ENCODE measurements at places on chromosomes 7 and 10. TPM values are rescaled to one million over a fixed set of nuclear protein-coding genes. Genes with fewer than 3 reads are reported as not detected.

FLNC gene
- 5.1 TPM for total RNA-seq

ASB10 gene
- not detected for total RNA-seq

IFIT5 gene
- 4.4 TPM for total RNA-seq

CYP26A1 gene
- not detected for total RNA-seq

FAM131B gene
- total RNA-seq = not detected

ACBD5 gene
- total RNA-seq = 18.4 TPM

CPXM2 gene
- total RNA-seq = 3.3 TPM
